ENCODE measurements at places on chromosomes 7 and 10. TPM values are rescaled to one million over a fixed set of nuclear protein-coding genes. Genes with fewer than 3 reads are reported as not detected.

DNA sequence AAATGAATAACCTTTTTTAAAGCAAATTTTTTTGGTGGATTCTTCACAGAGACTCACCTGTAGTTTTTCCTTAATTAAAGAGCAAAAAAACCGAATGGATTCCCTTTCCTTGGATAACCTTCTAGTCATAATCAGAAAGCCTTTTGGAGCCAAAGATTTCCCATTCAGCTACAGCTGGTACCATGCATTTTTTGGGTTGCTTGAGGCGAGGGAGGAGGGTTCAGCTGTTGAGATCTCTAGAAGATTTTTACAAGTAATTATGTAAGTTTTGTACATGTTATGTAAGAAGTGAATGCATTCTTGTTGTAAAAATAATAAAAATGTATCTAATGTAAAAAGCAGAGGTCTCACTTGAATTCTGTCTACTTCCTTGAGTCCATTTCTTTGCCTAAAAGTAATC lies 463.2 kb downstream of the SORCS3 start:
- H3K36me3 ChIP-seq: no peaks in the 10 kb centered on the region
- no peak overlapping the region for H3K4me3 ChIP-seq
- DNase-seq: no peak
- H3K4me1 ChIP-seq: no peaks in the 10 kb centered on the region
- H3K27me3 ChIP-seq: no peaks in the 10 kb centered on the region
- no peak overlapping the region for H3K27ac ChIP-seq

DNA sequence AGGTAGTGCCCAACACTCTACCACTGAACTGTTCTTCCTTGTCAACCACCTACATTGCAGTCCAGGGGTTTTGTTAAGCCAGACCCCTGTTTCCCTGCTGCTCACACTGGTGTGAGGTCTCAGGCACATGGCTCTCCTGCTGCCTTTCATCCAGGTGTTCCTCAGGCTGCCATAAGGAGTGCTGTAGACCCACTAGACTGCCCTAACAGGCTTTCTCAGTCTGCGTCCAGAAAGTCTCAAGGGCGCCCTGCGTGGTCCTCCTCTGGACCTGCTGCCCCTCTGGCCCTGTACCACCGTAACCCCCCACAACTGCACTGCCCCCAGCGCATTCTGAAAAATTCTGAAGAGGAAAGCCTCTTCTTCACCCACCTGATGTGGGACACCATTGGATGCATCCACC lies 225.7 kb upstream of the ANKRD30A start:
- H3K4me3 ChIP-seq: no peak overlapping the region
- H3K36me3 ChIP-seq: no peaks in the 10 kb centered on the region

- no peak overlapping the region for H3K27ac ChIP-seq
- H3K4me1 ChIP-seq: no peaks in the 10 kb centered on the region
- no peak overlapping the region for H3K4me3 ChIP-seq
- no peaks in the 10 kb centered on the region for H3K36me3 ChIP-seq
- peak; percentile 72 for DNase-seq
Measured at GRCh38 chr7:132430861-132431822, 145.1 kb downstream of the PLXNA4 start.

DNA sequence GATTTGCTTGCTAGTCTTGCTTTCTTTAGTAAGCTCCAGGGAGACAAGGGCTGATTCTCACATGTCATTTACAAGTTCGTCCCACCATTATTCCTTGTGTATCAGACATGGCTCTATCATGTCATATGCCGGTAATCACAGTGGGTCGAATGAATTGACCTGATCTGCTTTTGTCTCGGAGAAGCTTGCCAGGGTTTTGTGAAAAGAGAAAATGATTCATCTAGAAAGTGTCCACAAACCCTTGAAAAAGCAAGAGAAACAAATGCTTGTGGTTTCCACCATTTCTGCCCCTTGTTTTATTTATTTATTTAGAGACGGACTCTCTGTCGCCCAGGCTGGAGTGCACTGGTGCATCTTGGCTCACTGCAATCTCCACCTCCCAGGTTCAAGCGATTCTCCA lies 278.5 kb downstream of the TCF7L2 start:
- no peaks in the 10 kb centered on the region for H3K4me1 ChIP-seq
- H3K36me3 ChIP-seq: no peaks in the 10 kb centered on the region
- H3K27me3 ChIP-seq: peaks cover 14% of the 10 kb centered on the region
- no peak overlapping the region for H3K27ac ChIP-seq

DNA sequence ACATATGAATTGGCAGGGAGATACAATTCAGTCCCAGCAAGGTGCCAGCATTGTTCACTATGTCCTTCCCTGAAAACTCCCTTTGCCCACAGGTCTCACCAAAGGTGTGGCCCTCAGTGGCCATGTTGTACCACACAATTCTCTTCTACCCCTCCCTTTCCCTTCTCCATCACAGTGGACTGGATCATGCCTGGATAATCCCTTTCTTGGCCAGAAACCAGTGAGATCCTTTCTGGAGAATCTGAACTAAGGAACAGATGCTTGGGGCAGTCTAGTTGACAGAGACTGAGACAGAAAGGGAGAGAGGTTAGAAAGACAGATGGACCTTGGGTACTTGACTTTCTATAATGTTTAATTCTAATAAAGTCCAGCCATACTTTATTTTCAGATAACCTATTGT lies 9.5 kb downstream of the NMT2 start:
- no peak overlapping the region for H3K4me3 ChIP-seq
- H3K27me3 ChIP-seq: no peaks in the 10 kb centered on the region
- no peaks in the 10 kb centered on the region for H3K36me3 ChIP-seq
- no peak for DNase-seq
- no peak overlapping the region for H3K27ac ChIP-seq
- no peaks in the 10 kb centered on the region for H3K4me1 ChIP-seq

GRCh38 chr7:80654887-80655340 lies 16.5 kb downstream of the CD36 start:
- H3K4me3 ChIP-seq: no peak overlapping the region
- DNase-seq: no peak
- H3K27ac ChIP-seq: no peak overlapping the region
- H3K4me1 ChIP-seq: peaks cover 2% of the 10 kb centered on the region

DNA sequence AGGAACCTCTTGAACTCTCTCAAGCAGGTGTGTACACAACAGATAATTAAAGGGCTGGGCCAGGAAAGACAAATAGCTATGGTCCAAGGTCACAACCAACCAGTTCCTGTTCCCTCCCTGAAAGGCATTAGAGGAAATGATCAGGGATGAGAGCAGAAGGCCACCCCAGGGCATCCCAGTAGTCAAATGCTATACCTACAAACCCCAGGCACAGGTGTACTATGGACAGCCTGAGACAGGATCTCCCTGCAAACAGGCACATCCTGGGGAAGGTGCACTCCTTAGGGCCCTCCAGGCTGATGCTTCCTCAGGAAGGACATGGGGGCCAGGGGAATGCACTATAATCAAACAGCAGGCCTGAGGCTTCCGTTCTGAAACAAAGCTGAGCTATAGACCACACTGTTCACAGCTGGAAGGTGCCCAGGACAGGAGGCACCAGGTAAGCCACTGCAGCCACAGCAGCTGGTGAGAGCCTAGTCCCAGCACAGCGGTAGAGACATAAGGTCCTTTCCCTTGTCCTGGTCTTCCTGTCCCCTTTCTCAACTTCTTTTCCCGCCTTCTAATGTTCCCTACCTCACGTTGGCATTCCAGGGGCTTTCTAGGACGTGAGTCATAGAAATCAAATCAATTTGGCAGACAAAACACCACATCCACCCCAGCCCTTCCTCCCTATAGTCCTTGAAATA lies 13.3 kb downstream of the PARP12 start:
- H3K27me3 ChIP-seq: no peaks in the 10 kb centered on the region
- DNase-seq: no peak
- H3K4me3 ChIP-seq: no peak overlapping the region

- peak overlapping the region; percentile 80 for H3K27ac ChIP-seq
- no peaks in the 10 kb centered on the region for H3K27me3 ChIP-seq
- H3K4me3 ChIP-seq: peak overlapping the region; percentile 40
- peaks cover 6% of the 10 kb centered on the region for H3K36me3 ChIP-seq
- no peak for DNase-seq
Measured at GRCh38 chr7:27145914-27146412, 1.6 kb downstream of the HOXA6 start.

Gene PURB
- polyA plus RNA-seq: 6.3 TPM

Gene MRPL43
- polyA plus RNA-seq: 142 TPM

Gene ZNF212
- polyA plus RNA-seq: 5.1 TPM

Gene LLCFC1
- not detected for polyA plus RNA-seq
